ENCODE measurements at places on chromosomes 6 and 20.
A peak's percentile ranks its signal among the peaks of the same experiment; 100 is the strongest.

DNA sequence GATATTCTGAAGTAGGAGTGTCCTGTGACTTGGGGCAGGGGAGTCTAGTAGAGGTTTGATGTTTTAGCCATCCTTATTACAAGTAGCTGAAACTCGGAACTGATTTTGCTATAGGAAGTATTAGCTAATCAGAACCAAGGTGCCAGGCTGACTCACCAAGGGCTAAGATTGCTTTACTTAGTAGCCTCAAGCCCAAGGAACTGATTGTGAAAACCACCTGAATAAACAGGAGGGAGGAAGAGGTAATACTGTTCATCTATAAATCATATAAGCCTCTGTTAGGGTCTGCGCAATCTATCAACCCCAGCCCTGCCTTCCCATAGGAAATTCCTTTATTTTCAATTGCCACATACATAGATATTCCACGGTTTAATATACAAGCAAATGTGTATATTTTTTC lies 54.4 kb downstream of the GNAS start:
- no peak for DNase-seq

- no peak for DNase-seq
These were observed 54.4 kb upstream of the SLCO4A1 start for GRCh38 chr20:62587757-62588402.

- no peak for DNase-seq
These were observed 15.4 kb downstream of the TMEM244 start for GRCh38 chr6:129845696-129846095.

DNA sequence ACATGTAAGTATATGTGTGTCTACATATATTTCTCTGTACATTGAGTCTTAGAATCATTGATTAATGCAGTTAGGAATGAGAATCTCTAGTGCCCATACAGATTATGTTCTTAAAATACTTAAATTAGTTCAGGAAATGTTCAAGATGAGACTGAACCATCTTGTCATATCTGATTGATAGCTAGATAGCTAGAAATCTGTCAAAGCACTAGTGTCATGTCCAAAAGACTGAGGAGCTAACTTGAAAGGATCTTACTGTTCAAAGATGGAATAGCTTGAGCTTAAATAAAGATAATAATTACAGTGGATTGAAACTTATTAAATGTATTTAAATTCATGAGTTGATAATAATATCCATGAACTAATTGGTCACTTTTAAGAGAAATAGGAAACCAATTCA lies 191.7 kb upstream of the TCF21 start:
- DNase-seq: no peak

DNA sequence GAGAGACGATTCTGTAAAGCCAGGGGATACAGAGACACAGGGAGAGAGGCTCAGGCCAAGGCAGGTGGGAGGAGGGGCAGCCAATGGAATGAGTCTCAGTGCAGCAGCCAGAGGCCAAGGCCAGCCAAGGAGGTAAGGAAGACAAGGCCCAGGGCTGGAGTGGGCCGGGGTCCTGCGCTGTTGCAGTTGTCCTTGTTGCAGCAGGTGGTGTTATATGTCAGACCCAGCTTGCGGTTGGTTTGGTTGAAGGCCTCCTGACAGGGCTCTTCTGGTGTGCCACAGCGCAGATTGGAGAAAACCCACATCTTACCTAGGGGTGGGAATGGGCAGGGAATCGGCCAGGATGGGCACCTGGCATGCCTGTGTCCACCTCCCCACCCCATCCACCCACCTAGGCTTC lies 2.5 kb downstream of the LY6G6C start:
- no peak for DNase-seq

DNA sequence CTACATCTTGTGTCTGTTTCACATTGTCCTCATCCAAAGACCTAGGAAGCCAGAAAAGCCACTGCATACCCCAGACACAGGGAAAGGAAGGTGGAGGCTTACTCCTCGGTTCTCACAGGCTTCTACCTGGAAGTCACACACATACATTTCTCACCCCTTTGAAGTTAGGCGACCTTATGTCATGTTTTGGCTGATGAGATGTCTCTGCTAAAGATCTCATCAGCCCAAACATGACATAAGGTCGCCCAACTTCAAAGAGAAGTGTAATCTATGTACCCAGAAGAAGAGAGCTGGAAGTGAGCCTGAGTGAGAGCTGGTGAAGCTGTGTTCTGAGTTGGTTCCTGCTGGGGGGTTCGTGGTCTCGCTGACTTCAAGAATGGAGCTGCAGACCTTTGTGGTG lies 47.5 kb upstream of the SLC22A23 start:
- DNase-seq: no peak

DNA sequence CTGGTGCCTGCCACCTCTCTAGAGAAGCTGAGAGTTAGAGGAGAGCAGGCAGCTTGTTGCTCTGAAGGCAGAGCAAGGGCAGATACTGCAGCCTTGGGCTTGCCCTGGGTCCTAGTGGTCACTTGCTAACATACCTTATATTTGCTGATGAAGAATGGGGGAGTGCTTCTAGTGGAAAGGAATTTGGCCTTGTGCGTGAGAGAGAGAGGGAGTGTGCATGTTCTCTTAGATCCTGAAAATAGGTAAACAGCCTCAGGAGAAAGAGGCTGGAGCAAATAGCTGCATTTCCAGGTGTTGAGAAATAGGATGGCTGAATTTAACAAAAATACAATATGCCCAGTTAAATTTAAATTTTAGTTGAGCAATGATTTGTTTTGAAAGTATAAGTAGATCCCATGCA lies 724.5 kb upstream of the FLRT3 start:
- DNase-seq: no peak

DNA sequence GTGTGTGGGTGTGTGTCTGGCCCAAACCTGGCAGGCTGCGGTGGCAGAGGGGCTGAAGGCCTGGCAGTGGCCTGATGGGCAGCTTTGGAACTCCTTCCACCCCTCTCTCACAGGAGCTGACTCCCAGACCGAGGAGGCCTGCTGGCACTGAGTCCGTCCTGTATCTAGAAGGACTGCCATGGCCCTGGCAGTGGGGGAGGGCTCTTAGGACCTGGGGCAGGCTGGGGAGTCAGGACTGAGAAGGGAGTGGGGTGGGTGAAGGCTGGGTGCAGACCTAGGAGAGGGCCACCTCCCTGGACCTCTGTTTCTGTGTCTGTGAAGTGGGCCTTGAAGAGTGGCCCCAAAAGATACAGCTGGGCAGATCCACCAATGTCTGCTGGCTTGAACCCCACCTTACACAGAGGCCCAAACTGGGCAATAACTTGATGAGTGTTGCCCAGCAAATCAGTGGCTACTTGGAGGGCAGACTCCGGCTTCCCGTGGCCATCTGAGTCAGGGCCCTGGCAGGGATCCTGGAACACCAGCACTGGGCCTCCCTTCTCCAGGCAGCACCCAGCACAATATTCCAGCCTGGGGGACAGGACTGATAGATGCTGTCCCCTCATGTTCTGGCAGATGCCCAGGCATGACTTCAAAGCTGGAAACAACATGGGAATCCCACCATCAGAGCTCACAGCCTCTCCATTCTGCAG lies 46.7 kb upstream of the BLCAP start:
- no peak for DNase-seq

- DNase-seq: no peak
These were observed 9.2 kb downstream of the PACRG start for GRCh38 chr6:162736961-162737360.

DNA sequence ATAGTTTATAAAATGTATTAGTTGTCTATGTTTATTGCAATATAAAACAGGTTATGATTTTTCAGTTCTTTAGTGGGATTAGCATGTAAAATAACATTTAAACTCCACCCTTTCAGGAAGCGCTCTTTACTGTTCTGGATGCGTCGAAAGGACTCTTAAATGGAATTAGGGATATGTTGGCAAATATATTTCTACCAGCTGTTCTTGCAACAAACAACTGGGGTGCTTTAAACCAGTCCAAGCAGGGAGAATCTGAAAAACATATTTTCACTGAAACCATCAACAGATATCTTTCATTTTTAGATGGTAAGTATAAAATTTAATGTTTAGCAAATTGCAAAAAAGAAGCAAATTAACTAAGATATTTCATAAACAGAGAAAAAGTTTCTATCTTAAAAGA lies 21.8 kb downstream of the DNAH8 start:
- no peak for DNase-seq

- no peak for DNase-seq
These were observed 28.8 kb downstream of the FERMT1 start for GRCh38 chr20:6094063-6094462.

DNA sequence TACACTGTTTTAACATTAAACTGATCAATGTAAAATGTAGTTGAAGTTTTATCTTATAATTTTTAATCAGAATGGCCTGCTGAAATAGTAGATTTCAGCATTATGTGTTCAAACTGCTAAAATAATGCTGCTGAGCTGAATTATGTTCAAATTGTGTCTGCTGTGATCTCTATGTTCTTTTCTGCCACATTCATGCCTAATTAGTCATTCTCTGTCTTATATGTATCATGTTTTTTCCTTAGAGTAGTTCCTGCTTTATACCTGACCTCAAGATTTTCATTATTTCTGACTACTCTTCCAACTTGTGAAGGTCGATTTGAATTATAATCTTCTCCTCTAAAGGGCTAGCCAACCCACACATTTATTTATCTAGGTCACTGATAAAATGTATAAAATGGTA lies 476.7 kb upstream of the EPHA7 start:
- DNase-seq: no peak

- DNase-seq: no peak
These were observed 1.8 kb downstream of the RIPOR2 start for GRCh38 chr6:24933868-24934401.

GRCh38 chr20:3933218-3933617 lies 44.0 kb downstream of the PANK2 start:
- DNase-seq: no peak

- DNase-seq: no peak
These were observed 165.4 kb downstream of the UST start for GRCh38 chr6:148912252-148912651.

- no peak for DNase-seq
These were observed 204.7 kb downstream of the ESR1 start for GRCh38 chr6:152012227-152012626.

DNA sequence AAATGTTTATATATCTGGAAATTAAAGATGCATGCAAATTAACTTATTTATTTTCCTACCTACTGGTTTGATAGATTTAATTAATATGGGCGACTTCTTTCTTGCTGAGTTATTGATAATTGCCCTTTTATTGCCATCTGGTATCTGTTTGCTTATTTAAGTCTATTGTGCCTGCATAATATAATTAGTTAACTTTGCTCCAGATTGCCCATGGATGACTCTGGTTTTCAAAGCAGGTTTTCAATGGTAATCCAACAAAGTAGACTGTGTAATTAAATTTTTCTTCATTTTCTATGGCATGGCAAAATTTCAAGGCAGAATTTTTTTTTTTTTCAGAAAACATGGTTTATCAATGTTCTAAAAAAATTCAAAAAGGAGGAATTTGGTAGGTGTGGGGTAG lies 1092.0 kb downstream of the GRIK2 start:
- DNase-seq: peak; percentile 12

DNA sequence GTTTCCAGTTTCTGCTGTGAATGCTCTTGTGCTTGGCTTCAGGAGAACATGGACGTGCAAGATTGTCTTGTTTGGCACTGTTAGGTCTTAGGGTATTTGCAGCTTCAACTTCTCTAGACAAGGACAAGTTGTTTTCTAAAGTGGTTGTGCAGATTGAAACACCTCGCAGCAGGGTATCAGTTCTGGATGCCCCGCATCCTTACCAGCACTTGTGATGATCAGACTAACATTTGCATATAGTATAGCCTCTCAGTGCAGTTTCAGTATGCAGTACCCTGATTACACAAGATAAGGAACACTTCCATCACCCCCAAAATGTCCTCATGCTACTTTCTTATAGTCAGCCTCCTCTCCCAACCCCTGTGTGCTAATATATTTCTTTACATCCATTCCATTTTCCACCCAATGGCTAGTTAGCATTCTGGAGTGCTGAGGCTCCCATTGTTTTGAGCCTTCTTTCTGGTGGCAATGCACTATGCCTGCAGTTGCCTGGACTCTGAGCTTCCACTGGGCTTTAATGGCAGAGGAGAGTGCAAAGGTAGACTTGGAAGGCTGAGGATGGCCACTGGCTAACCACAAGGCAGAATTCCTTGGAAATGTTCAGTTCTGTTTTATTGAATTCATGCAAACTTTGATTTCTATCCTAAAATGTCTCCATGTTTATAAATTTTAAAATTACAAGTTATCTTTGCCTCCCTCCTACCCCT lies 35.4 kb downstream of the KIF3B start:
- no peak for DNase-seq

DNA sequence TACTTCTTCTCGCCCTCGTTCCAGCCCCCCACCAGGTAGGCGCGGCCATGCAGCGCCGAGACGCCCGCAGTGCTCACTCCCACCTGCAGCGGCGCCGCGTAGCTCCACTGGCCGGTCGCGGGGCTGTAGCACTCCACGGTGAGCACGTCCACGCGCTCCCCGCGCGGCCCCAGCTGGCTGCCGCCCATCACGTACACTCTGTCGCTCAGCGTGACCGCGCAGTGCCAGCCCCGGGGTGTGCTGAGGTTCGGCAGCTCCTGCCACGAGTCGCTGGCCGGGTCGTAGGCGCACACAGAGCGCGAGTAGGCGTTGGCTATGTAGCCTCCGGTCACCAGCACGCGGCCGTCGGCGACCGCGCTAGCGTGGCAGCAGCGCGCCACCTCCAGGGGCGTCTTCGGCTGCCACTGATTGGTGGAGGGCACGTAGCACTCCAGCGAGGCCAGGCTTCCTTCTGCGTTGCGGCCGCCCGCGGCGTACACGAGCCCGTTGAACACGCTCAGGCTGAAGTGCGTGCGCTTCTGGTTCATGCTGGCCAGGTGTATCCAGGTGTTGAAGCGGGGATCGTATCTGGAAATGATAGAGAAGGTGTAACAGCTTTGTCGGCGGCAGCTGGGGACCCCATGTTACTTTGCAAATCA lies 13.7 kb downstream of the KLHL31 start:
- peak; percentile 88 for DNase-seq

GRCh38 chr6:41690541-41691330 lies 44.7 kb downstream of the TFEB start:
- no peak for DNase-seq

DNA sequence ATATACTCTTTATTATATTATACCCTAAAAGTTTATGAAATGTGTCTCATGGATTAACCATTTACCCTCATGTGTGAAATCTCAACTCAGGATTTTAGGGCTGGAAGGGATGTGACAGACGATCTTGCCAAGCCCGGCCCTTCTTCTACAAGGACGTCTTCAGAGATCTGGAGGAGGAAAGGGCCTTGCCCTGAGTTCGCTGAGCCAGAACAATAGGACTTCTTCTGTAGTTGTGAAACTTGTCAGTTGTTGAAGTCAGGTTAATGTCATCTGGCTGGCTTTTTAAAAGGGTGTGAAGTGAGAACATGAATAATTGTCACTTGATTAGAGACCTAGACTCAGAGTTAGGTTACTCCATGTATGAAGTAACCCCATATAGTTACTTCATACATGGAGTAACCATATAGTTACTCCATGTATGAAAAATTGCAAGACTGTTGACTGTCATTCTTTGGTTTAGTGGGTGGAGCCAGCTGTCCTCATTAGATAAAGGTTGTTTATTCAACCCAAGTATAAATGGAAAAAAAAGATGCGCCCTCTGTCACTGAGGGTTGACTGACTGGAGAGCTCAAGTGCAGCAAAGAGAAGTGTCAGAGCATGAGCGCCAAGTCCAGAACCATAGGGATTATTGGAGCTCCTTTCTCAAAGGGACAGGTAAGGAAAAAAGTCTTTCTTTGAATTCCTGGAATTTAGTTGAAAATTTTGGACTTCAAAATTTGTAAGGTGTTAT lies at the start of gene ARG1:
TSS of gene ARG1 (plus strand) at position 541 of the 730 bp plus-strand sequence. CDS start at position 598, 57 bp downstream.
- DNase-seq: no peak

GRCh38 chr20:46406986-46407670 lies 713 bp upstream of the ELMO2 start:
- peak; percentile 45 for DNase-seq
